ENCODE measurements at places on chromosomes 13 and 19.

DNA sequence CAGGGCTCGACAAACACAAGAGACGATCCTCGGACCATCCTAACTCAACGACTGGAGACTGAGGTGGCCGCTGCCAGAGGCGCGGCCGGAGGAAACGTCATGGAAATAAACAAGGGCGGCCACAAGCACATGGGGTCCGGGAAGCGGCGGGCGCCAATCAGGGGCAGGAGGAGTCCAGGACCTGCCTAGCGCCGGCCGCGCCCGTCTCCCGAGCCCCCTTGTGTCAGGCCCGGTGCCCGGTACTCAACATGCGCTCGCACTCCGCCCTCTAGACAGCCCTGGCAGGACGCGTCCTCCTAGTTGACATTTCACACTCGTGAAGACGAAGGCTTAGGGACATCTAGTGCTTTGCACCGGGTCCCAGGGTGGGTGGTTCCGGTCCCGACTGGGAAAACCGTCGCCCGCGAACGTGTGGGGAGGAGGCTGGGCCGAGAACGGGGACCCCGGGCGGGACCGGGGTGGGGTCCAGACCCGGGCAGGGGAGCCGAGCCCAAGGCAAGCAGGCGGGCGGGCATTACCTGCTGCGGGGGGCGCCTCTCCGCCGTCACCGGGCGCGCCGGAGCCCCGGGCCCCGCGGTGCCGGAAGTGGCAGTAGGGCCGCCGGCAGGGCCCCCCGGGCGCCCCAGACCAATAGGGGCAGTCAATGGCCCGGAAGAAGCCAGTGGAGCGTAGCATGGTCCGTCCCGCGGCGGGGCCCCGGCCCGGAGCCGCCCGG, 442 bp downstream of the REXO1 start:
- DNase-seq, result no peak

GRCh38 chr19:12865746-12866415, 15.4 kb downstream of the DNASE2 start:
- DNase-seq, result no peak

DNA sequence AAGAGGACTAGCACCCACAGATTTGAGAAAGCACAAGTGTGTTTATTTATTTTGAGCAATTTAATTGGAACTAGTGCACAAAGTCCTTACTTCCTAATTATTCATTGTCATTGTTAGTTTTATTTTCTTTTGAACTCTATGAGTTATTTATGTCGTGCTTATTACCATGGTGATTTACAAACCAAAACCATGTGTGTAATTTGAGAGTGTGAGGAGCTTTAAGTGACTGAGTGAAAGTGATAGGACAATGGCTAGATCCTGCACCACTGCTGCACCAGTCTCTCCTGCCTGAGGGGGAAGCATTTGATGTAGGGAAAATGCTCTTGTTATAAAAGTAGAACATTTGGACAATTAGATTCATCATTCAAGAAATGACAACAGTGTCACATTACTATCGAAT, 172.3 kb upstream of the KLF12 start:
- no peak for DNase-seq

DNA sequence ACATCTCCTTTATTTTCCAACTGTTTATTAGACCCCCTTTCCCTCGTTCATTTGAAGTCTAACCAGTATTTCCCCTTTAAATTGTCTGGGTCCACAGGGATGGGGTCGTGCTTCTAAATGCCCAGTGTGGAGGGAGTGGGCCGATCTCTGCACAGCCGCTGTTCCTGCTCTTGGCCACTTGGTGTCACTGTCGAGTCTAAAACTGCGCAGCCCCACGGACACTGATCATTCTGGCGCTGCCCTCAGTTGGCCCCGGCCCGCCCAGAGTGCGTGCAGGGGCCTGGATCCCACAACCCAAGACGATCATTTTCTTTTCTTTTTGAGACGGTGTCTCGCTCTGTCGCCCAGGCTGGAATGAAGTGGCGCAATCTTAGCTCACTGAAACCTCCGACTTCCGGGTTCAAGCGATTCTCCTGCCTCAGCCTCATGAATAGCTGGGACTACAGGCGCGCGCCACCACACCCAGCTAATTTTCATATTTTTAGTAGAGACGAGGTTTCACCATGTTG, 12.0 kb downstream of the WDR88 start:
- peak; percentile 72 for DNase-seq

DNA sequence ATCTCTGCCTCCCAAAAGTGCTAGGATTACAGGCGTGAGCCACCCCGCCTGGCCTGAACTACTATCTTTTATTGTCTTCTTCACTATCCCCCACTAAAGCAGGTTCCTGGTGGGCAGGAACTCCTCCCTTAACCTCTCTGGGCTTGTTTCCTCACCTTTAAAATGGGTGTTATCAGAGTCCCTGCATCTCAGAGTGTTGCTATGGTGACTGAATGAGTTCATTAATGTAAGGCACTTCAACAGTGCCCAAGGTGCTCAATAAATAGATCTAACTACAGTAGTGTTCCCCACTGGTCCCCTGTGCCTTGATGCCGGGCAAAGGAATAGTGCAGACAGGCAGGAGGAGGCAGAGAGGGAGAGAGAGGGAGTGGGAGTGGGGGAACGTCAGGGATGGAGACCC, 20.5 kb downstream of the CCDC97 start:
- no peak for DNase-seq

GRCh38 chr19:47630594-47630993, 21.7 kb downstream of the BICRA start:
- DNase-seq, result no peak

DNA sequence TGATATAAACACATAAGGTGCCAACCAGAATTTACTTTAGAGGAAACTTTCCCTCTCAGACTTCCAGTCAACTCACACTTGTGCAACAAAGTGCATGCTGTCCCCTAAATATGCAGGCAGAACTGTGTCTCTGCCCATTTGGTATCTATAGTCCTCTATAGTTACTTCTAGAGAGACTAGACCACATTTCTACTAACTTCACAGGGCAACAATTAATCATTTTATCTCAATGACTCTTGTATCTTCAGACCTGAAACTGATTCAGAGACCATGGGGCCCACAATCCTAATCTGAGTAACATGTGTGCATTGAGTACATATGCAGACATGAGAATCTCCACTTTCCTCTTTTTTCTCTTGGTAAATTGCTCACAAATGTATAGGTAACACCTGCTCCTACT, 158.1 kb downstream of the ZNF486 start:
- DNase-seq, result no peak

- DNase-seq, result peak; percentile 54
Measured at GRCh38 chr19:47226426-47227351, 4.3 kb downstream of the BBC3 start.

DNA sequence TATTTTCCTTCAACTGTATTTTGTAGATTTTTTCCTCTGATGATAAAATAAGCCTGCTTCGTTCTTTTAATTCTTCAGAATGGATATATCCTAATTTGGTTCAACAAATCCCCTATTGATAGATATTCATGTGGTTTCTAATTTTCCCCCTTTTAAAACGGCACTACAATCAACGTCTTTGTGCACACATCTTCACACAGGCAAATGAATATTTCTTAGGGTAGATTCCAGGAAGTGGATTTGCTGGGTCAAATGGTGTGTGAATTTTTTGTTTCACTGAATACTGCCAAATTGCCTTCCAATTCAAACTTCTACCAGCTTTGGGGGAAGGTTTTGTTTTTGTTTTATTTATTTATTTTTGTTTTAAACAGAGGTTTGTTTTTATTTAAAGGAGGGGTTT, 287.2 kb downstream of the FOXO1 start:
- DNase-seq, result no peak

DNA sequence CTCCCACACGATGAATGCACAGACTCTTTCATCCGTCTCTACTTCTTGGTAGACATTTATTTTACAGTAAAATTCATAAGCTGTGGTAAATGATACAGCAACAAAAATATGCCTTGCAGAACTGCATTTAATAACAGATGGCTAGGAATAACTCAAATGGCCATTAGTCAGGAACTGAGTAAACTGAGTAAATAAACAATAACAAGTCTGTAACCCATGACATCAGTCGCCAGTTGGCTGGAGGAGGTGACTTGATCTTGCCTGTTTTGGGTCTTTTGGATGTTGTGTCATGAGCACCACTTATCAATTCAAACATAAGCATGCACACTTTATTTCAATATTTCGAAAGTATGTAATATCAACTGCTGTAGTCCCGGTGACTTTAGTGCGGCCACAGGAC, 632.6 kb upstream of the ARGLU1 start:
- no peak for DNase-seq

DNA sequence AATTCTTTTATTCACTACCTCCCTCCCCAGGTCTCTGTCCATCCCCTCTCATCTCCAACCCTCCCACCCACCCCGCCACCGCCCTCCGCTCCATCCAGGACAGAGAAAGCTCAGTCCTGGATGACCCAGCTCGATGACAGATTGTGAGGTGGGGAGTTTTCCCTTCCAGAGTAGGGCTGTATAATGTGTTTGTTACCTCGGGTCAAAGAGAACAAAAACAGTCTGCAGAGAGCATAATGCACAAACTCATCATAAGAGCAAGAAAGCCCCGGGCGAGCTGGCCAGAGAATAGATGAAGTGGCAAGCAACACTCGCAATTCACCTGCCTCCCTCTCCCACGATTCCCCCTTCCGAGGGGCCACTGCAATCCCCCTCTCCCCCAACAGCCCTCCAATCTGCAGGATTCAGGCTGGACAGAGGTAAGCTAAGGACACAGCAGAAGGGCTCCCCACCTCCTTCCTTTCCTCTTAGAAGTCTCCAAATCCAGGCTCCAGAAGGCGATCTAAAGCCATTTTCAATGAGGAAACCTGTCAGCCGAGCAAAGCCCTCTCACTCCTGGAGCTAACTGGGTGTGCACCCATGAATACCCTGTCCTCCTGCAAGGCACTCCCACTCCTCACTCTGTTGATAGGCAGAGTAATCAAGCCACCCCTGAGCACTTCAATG, 2.6 kb downstream of the CACNA1A start:
- DNase-seq, result no peak

DNA sequence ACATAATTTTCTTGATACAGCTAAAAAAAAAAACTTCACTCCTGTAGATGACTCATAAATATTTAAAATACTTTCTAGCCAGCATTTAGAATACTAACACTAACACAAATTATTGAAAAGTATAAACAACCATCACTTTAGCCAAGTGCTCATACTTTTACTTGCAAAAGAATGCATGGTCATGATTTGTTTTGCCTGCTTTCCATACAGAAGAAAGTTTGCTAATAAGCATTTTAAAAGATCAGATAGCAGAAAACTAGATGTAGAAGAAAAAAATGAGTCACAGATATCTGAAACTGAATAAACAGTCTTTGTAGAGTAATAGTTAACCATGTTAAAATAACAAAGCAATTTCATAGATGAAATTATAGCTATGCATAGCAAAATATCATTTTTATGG, 2280.4 kb upstream of the PCDH20 start:
- DNase-seq, result no peak

- no peak for DNase-seq
Measured at GRCh38 chr19:31818798-31819105, 469.5 kb upstream of the TSHZ3 start.

DNA sequence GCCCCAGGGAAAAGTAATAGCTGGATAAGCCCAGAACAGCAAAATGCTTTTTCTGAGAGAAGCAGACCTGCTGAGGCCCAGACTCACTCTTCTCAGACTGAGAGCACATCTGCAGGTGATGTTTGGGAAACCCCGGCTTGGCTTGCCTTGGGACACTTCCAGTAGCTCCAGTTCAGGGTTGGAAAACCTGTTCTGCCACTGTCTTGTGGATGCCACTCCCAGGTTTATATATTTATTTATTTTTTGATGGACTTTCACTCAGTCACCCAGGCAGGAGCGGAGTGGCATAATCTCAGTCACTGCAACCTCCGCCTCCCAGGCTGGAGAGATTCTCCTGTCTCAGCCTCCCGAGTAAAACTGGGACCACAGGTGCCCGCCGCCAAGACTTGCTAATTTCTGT, 8.0 kb upstream of the SMARCA4 start:
- DNase-seq, result no peak

GRCh38 chr13:33379608-33380007, 94.1 kb upstream of the STARD13 start:
- DNase-seq, result no peak

DNA sequence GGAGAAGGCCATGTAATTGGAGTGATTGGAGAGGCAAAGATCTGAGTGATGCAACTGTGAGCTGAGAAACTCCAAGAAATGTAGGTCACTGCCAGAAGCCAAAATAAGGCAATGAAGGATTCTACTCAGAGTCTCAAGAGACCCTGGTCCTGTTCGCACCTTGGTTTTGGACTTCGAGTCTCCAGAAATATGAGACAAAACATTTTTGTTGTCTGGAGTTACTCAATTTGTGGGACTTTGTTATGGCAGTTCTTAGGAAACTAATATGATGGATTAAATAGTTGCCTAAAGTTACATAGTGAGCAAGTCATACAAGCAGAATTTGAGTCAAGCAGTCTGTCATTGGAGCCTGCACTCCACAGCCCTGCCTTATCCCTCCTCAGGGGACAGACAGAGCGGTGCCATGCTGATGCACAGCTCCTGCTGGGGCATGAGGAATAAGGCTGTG, 104.2 kb downstream of the ITGBL1 start:
- DNase-seq, result no peak

DNA sequence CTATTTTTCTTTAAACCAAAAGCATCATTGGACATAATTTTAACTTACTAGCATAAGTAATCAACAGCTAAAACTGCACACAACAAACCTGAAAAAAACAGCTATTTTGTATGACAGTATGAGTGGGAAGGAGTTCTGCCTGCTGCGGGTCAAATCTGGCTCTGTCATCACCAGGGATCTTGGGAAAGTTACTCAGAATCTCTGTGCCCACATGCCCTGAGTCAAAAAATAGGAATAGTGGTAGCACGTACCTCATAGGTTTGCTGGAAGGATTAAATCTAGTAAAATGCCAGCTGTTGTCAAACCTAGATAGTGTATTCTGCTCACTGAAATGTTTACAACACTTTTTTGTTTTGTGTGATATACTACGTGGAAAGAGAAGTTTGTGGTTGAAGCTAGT, 1.1 kb downstream of the CLN5 start:
- DNase-seq, result no peak

GRCh38 chr13:110876609-110877008, 38.3 kb downstream of the ANKRD10 start:
- DNase-seq, result no peak

- DNase-seq, result no peak
Measured at GRCh38 chr13:42049454-42049813, 986 bp downstream of the DGKH start.

DNA sequence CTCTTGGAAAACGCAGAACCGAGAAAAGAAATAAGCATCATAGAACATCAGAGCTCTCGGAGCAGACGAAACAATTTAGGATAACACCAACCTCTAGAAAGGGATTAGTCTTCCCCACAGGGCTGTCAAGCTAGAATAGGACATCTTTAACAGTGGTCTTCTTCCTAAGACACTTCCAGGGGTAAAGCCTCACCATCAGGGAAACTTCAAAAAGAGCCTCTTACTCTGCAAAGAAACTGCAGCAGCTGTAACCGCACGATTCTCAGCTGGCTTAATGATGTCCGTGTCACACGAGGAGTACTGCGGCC, 642 bp downstream of the ZNF571 start:
- no peak for DNase-seq
